ENCODE measurements at places on chromosomes 2 and 18. TPM values are rescaled to one million over a fixed set of nuclear protein-coding genes. Genes with fewer than 3 reads are reported as not detected.
A peak's percentile ranks its signal among the peaks of the same experiment; 100 is the strongest.

Gene LCT
- not detected for polyA plus RNA-seq

DNA sequence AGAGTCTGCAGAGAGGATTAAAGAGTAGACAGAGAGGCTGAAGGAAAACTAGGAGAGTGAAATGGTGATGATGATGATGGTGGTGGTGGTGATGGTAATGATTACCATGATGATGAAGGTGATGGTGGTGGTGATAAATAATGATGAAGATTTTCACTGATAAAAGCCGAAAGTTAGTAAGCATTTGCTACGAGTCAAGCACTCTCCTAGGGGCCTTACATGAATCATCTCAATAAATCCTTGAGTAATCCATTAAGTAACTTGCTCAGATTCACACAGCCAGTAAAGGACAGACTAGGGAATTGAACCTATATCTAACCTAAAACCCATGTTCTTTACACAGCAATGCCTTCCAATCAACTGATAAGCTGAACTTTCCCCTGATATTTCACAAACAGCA, 106.7 kb upstream of the PGAP1 start:
- no peaks in the 10 kb centered on the region for H3K36me3 ChIP-seq
- no peak overlapping the region for H3K27ac ChIP-seq
- H3K4me3 ChIP-seq, result no peak overlapping the region
- H3K4me1 ChIP-seq, result no peaks in the 10 kb centered on the region
- DNase-seq, result no peak
- H3K27me3 ChIP-seq, result no peaks in the 10 kb centered on the region

DNA sequence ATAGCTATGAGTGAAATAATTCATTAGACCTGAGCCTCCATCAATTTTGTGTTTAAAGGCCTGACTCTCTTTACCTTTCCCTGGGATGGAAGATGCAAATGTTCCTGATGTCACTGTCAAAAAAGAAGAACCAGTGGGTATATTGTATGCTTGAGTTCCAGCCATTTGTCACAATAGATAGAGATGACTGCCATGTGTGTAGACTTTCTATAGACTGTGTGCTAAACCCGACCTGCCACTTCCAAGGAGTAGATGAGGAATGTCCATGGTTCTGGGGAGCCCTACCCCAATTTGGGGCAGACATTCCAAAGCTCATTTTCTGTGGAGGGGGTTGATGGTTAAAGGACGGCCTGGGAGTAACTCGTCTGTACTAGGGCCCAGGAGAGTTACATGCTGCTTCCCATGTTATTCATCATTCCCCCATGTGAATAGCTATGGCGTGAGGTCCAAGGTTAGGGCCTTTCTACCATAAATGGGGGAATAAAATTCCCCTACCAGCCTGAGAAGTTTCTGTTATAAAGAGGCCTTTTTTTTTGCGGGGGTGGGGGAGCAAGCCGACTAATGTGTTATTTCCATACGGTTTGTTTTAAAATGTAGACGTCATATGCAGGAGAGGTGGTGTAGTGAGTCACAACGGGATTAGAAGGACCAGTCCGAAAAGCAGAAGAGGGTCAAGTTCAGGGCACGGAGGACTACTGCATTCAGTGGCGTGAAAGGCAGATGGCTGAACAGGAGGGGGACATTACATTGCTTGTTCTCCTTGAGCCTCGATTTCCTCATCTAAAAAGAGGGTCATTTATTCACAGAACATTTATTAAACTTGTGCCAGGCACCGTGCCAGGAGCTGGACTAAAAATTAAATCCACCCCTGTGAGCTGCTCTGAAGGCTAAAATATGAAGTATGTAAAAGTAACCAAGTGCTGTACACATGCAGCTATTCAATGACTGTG, 24.0 kb downstream of the IL1B start:
- H3K27ac ChIP-seq, result no peak overlapping the region
- DNase-seq, result no peak
- no peaks in the 10 kb centered on the region for H3K4me1 ChIP-seq
- H3K27me3 ChIP-seq, result no peaks in the 10 kb centered on the region
- no peak overlapping the region for H3K4me3 ChIP-seq

DNA sequence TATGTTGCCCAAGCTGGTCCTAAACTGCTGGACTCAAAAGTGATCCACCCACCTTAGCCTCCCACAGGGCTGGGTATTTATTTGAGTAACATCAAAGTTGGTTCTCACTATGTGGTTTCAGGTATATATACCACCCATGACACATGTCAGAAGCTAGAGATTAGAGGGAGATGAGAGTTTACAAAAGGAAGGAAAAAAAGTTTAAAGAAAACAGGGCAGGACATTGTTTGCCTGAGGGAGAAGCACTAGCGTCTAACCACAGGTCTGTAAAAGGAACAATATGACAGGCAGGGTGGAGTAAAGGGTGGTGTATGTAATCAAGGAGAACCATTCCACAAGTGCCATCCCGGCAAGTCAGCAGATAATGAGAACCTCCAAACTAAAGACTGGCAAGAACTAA, 8.5 kb downstream of the CEP76 start:
- no peak for DNase-seq
- no peak overlapping the region for H3K27ac ChIP-seq
- no peak overlapping the region for H3K4me3 ChIP-seq
- H3K36me3 ChIP-seq, result no peaks in the 10 kb centered on the region

- no peaks in the 10 kb centered on the region for H3K36me3 ChIP-seq
- no peak overlapping the region for H3K4me3 ChIP-seq
- no peak for DNase-seq
- no peak overlapping the region for H3K27ac ChIP-seq
- no peaks in the 10 kb centered on the region for H3K27me3 ChIP-seq
Measured at GRCh38 chr2:172976116-172976515, 99.5 kb upstream of the MAP3K20 start.

- no peaks in the 10 kb centered on the region for H3K36me3 ChIP-seq
- no peak overlapping the region for H3K27ac ChIP-seq
- H3K4me3 ChIP-seq, result no peak overlapping the region
- H3K27me3 ChIP-seq, result no peaks in the 10 kb centered on the region
- no peaks in the 10 kb centered on the region for H3K4me1 ChIP-seq
Measured at GRCh38 chr2:142058149-142058548, 72.7 kb downstream of the LRP1B start.

- H3K27ac ChIP-seq, result peak overlapping the region; percentile 88
- no peaks in the 10 kb centered on the region for H3K36me3 ChIP-seq
- peaks cover 14% of the 10 kb centered on the region for H3K4me1 ChIP-seq
- H3K4me3 ChIP-seq, result peak overlapping the region; percentile 53
Measured at GRCh38 chr2:84971510-84972206, 697 bp downstream of the KCMF1 start.

DNA sequence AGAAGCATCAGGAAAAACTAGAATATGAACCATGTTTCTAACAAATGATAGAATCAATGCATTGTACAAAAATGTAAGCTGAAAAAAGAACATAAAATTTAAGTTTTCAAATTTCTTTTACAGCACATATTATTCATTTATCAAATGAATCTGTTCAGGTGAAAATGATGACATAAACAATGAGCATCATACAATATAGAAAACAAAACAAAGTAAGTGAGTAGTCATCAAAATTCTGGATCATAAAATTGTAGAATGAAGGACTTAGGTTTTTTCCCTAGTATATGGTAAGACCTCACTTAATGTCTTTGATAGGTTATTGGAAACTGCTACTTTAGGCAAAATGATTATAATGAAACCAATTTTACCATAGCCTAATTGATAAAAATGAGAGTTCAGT, 427.0 kb upstream of the KCNH7 start:
- no peak for DNase-seq
- H3K4me1 ChIP-seq, result no peaks in the 10 kb centered on the region
- no peaks in the 10 kb centered on the region for H3K27me3 ChIP-seq
- no peak overlapping the region for H3K27ac ChIP-seq

GRCh38 chr2:8376603-8377410, 305.0 kb upstream of the ID2 start:
- no peak overlapping the region for H3K27ac ChIP-seq
- no peak for DNase-seq
- H3K27me3 ChIP-seq, result no peaks in the 10 kb centered on the region
- no peaks in the 10 kb centered on the region for H3K36me3 ChIP-seq

GRCh38 chr2:174844295-174844708, 80.0 kb upstream of the CHRNA1 start:
- no peaks in the 10 kb centered on the region for H3K36me3 ChIP-seq
- peaks cover 11% of the 10 kb centered on the region for H3K4me1 ChIP-seq
- DNase-seq, result no peak
- no peaks in the 10 kb centered on the region for H3K27me3 ChIP-seq
- H3K27ac ChIP-seq, result no peak overlapping the region
- H3K4me3 ChIP-seq, result no peak overlapping the region

- H3K27me3 ChIP-seq, result no peaks in the 10 kb centered on the region
- DNase-seq, result no peak
- no peak overlapping the region for H3K27ac ChIP-seq
- H3K4me3 ChIP-seq, result no peak overlapping the region
Measured at GRCh38 chr2:105858868-105859693, 114.4 kb downstream of the NCK2 start.

Gene BIN1
- polyA plus RNA-seq, result 113 TPM

Gene TMEM169
- polyA plus RNA-seq, result 0.88 TPM

DNA sequence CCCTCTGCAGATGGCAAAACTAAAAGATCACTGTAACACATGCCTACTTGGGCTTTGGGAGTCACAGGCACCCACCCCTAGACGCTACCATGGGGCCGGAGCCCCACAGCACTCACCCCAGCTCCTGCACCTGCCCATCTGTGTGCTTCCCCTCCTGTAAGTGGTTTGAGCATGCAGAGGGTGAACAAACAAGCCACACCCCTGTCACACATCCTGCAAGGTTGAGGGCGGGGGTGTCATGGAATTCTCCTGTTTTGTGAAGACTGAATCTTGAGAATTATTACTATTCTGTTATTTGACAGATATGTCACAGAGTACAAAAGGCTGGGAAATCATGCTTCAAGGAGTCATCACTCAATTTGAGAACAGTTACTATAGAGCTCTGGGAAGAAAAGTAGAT, 60.9 kb downstream of the RFTN2 start:
- no peaks in the 10 kb centered on the region for H3K36me3 ChIP-seq
- H3K4me3 ChIP-seq, result no peak overlapping the region
- DNase-seq, result no peak
- no peaks in the 10 kb centered on the region for H3K4me1 ChIP-seq

- no peak overlapping the region for H3K4me3 ChIP-seq
- no peak for DNase-seq
- no peak overlapping the region for H3K27ac ChIP-seq
- no peaks in the 10 kb centered on the region for H3K36me3 ChIP-seq
Measured at GRCh38 chr18:44562986-44563385, 117.7 kb upstream of the SETBP1 start.

DNA sequence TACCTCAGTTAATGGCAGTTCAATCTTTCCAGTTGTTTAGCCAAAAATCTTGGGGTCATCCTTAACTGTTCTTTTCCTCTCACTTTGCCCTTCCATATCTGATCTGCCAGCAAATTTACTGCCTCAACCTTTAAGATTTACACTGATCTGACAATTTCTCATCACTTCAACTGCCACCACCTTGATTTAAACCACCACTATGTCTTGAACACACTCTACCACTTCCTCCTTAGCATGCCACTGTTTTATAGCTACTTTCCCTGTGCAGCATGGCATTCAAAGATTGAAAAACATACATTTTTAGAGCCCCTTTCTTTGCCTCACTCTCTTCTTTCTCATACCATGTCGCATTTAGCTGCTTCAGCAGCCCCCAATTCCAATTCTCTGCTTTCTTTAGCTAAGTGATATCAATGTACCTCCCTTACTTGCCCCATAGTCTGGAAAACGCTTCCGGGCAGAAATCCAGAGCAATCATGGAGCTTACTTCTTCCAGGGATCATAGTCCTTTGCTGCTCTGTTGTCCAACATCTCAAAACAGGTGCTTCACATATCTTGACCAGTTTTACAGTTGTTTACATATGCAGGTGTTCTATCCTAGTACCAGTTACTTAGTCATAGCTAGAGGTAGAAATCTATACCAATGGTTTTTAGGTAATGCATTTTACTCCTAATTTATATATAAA, 10.9 kb downstream of the PGAP1 start:
- DNase-seq, result no peak
- no peak overlapping the region for H3K27ac ChIP-seq
- no peak overlapping the region for H3K4me3 ChIP-seq
- H3K27me3 ChIP-seq, result no peaks in the 10 kb centered on the region
- H3K36me3 ChIP-seq, result no peaks in the 10 kb centered on the region
- H3K4me1 ChIP-seq, result no peaks in the 10 kb centered on the region

Gene BOLL
- polyA plus RNA-seq, result not detected

Gene PID1
- polyA plus RNA-seq, result 17.5 TPM

Gene GRP
- polyA plus RNA-seq, result 1.2 TPM

GRCh38 chr2:201482543-201482942, 31.0 kb downstream of the STRADB start:
- no peaks in the 10 kb centered on the region for H3K27me3 ChIP-seq
- H3K4me1 ChIP-seq, result peaks cover 3% of the 10 kb centered on the region
- H3K4me3 ChIP-seq, result no peak overlapping the region
- no peak for DNase-seq

Gene RGPD4
- polyA plus RNA-seq, result not detected

DNA sequence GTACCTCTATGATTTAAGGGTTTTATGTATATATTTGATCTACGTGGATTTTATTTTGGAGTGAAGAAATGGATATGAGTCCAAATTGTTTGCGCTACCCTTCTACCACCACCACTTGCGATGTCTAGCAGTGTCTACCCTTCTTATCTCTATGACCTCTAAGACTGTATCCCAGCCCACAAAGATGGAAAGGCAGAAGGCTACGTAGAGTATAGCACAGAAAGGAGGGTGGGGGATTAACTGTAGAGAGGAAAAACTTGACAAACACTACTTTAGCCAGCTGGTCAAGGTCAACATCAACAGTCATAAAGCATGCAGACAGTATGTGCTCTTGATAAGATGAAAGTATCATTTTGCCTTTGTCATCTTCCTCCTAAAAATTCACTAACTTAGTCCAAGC, 14.4 kb downstream of the ITSN2 start:
- H3K27me3 ChIP-seq, result no peaks in the 10 kb centered on the region
- no peaks in the 10 kb centered on the region for H3K36me3 ChIP-seq
- no peak for DNase-seq
- H3K4me1 ChIP-seq, result peaks cover 48% of the 10 kb centered on the region
- H3K4me3 ChIP-seq, result no peak overlapping the region

DNA sequence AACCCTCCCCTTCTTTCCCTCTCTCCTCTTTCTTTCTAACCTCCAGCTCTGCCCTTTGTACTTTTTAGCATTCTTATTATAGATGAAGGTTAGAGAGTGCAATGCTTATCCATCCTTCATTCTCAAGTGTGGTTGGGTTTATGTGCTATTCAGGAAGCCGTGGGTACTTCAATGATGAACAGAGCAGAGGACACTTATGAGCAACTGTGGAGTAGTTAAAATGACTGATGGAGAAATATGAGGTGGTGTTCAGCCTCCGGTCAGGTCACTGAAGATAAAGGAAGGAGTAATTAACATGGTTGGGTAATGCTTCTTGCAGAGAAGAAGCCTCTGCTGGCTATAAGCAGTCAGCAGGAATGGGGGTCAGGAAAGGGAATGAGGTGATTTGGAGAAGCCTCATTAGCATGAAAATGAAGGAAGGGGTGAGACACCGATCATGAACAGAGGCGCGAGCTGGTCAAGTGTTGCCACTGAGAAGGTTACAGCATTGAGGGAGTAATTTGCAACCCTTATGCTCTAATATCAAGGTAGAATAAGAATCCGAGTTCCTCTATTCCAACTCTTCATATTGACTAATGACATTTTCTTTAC, 174.7 kb downstream of the LPIN1 start:
- no peaks in the 10 kb centered on the region for H3K36me3 ChIP-seq
- no peak overlapping the region for H3K4me3 ChIP-seq
- no peaks in the 10 kb centered on the region for H3K4me1 ChIP-seq
- no peak for DNase-seq
- no peaks in the 10 kb centered on the region for H3K27me3 ChIP-seq

- H3K27me3 ChIP-seq, result no peaks in the 10 kb centered on the region
- no peaks in the 10 kb centered on the region for H3K36me3 ChIP-seq
- H3K4me1 ChIP-seq, result no peaks in the 10 kb centered on the region
- no peak for DNase-seq
- H3K4me3 ChIP-seq, result no peak overlapping the region
Measured at GRCh38 chr2:211045025-211045424, 488.6 kb downstream of the CPS1 start.

Gene OTOS
- polyA plus RNA-seq, result not detected

Gene GLI2
- polyA plus RNA-seq, result 0.51 TPM

Gene ADD2
- 0.20 TPM for polyA plus RNA-seq

All from adrenal gland (tissue), 19 donors.